Daoy (cell line): ENCODE measurements at places on chromosomes 13 and 19.

- no peak for DNase-seq
Observed at GRCh38 chr13:53141336-53141735, 112.7 kb downstream of the OLFM4 start.

GRCh38 chr13:29137995-29138394, 317.9 kb downstream of the MTUS2 start:
- no peak for DNase-seq

GRCh38 chr19:18167975-18168645, 5.5 kb upstream of the IFI30 start:
- peak; percentile 45 for DNase-seq

DNA sequence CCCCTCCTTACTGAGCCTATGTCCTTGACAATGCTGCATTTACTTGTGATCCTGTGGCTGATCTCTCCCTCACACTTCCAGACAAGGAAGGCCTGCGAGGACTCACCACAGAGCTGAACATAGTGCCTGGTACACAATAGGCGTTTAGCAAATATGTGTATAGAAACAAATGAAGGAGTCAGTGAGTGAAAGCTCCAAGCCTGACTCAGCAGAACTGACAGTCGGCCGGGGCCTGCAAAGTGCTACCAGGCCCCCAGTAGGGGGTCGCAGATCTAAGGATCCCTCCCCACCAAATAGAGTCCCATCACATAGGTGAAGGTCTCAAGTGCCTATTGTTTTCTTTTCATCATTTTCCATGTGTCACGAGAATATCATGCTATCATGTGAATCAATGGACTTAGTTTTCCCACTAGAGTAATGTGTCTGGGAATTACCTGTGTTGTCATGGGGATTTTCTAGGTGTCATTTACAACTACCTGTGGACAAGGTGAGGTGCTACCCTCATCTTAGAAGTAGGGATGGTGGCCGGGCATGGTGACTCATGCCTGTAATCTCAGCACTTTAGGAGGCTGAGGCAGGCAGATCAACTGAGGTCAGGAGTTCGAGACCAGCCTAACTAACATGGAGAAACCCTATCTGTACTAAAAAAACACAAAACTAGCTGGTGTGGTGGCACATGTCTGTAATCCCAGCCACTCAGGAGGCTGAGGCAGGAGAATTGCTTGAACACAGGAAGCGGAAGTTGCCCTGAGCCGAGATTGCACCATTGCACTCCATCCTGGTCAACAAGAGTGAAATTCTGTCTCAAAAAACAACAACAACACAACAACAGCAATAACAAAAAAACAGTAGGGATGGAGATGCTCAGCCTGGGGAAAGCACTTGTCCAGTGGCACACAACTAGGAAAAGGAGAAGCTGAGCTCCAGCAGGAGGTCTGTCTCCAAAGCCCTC, 50.3 kb upstream of the CYP2A7 start:
- DNase-seq: no peak

DNA sequence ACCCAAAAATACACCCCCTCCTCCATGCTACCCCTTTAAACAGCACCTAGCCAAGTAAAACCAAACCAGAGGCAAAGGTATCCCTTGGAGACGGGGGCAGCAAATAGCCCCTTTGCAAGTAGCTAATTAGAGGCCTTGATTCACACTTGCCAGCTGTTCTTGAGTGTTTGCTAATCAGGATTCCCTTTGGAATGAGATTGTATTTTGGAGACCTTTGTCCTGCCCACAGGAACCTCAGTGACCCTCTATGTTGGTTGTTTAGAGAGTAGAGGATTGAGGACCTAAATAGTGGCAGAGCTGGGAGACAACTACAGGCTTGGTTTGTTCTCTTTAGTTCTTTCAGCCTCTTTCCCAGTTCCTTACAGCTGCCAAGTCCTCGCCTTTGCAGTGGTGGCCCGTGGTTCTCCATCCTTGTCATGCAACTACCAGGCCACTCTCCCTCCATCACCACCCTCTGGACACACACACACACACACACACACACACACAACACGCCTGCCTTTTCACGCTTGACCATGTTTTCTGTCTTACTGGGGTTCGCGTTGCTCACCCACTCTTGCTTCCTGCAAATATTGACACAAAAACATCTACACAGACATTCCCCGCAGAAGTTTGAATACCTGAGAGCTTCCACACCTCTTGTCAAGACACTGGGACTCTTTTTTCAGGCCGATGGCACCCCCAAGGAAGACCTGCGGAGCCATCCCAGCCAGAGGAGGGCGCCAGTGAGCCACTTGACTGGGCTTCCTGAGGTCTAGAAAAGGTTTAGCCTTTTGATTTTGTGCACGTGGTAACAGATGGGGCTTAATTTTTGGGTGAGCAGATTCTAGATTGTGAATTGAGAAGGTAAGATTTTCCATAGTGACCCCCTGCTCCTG, 80.0 kb upstream of the GPR183 start:
- peak; percentile 47 for DNase-seq

DNA sequence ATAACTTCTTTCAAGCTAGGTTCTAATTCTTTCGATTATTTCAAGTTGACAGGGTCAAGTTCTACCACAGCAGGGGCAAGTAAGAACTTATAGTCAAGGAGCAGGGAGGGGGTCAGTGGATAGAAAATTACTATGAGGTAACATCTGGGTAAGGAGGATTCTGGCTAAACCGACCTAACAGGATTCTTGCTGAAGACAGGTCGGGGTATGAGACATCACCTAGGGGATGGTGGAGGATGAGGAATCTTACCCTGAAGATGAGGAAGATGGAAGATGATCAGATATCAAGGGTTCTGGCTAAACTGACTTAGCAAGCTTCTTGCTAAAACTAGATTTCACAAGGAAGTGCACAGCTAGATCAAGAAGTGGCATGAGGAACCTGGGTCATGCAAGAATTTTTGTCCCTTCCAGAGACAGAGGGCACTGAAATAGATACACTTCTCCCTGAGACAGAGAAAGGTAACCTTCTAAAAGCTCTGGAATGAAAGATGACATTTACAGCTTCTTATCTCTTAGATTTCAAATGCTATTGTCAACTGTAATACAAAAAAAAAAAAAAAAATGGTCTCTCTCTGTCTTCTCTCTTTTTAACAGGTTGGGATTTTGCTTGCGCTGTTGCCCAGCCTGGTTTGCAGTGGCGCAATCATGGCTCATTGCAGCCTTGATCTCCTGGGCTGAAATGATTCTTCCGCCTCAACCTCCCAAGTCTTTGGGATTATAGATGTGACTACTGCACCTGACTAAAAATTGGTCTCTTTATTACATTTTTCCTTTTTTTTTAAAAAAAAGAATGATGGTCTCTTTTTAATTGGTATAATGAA, 9.6 kb upstream of the METTL21C start:
- DNase-seq: no peak

DNA sequence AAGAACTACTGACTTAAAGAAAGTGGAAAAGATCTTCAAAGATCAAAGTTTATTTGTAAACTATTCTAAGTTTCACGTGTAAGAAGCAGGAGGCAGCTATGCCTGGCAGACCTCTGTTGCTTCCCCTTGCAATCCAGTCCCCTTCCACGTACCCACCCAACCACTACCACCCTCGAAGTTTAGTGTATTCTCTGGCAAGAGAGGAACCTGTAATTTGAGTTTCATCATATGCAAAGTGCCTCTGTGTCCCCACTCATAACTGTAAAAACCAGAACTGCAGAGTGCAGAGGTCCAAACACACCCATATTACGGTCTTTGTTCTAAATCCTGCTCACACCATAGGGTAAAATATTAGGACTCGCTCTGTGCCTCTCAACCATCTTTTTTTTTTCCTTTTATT, 75.8 kb upstream of the FRY start:
- DNase-seq: no peak

DNA sequence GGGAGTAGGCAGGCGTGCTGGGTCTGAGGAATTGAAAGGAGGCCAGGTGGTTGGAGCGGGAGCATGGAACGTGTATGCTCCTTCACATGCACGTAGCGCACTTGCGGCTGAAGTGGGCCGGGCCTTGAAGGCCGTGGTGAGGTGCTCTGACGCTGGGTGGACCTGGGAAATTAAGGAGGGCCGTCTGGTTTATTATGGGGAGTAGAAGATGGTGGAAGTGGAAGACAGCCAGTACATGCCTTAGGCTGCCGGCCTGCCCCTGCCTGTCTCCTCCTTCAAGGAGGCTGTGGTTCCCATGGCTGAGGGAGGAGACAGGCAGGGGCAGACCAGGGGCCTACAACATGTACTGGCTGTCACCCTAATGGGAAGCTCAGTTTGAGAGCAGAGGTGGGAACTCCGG, 23.9 kb downstream of the GATAD2A start:
- DNase-seq: no peak

DNA sequence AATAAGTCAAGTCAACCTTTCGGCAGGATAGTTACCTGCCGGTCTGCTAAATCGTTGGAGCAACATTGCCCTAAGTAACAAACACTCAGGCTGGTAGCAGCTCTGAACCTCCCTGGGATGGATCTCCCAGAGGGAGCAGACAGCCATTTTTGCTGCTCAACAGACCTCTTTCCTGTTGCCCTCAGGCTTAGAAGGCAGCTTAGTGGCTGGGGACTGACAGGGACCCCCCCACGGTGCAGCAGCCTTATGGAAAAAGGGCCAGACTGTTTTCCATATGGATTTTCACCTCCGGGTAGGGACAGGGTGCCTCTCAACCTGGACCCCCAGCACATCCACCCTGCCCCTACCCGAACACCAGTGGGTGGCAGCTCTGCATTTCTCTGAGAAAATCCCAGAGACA, 49.7 kb downstream of the UBL3 start:
- DNase-seq: no peak

- no peak for DNase-seq
Observed at GRCh38 chr13:31224174-31224669, 24.4 kb downstream of the B3GLCT start.

GRCh38 chr13:30353471-30354215, 46.3 kb upstream of the KATNAL1 start:
- no peak for DNase-seq

DNA sequence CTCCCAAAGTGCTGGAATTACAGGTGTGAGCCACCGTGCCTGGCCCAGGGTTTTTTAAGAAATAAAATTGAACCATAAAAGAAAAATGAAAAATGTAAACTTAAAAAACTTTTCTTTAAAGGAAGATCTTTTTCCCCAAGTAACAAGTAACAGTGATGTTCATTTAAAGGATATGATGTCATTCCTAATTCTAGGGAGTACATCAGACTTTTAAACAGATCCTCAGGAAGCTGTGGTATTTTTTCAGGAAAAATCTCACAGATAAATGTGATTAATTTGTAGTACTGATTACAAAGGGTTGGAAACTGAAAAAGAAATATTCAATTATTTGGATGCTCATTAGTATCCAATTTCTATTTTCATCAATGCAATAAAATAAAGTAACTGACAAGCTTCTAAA, 14.6 kb upstream of the EEF1AKMT1 start:
- DNase-seq: no peak

- DNase-seq: peak; percentile 66
Observed at GRCh38 chr19:30870876-30871275, 478.4 kb downstream of the TSHZ3 start.

- DNase-seq: no peak
Observed at GRCh38 chr13:73287831-73288230, 229.0 kb downstream of the KLF5 start.

DNA sequence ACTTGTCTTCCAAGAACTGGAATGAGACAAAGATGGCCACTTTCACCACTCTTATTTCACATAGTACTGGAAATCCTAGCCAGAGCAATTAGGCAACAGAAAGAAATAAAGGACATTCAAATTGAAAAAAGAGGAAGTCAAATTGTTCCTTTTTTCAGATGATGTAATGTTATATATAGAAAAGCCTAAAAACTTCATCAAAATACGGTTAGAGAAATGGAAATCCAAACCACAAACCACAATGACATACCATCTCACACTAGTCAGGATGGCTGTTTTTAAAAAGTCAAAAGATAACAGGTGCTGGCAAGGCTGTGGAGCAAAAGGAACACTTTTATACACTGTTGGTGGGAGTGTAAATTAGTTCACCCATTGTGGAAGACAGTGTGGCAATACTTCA, 113.3 kb upstream of the SPRY2 start:
- no peak for DNase-seq

GRCh38 chr13:28510542-28510941, 15.6 kb upstream of the FLT1 start:
- no peak for DNase-seq

GRCh38 chr13:32902874-32903273, 113.3 kb upstream of the KL start:
- DNase-seq: peak; percentile 65

DNA sequence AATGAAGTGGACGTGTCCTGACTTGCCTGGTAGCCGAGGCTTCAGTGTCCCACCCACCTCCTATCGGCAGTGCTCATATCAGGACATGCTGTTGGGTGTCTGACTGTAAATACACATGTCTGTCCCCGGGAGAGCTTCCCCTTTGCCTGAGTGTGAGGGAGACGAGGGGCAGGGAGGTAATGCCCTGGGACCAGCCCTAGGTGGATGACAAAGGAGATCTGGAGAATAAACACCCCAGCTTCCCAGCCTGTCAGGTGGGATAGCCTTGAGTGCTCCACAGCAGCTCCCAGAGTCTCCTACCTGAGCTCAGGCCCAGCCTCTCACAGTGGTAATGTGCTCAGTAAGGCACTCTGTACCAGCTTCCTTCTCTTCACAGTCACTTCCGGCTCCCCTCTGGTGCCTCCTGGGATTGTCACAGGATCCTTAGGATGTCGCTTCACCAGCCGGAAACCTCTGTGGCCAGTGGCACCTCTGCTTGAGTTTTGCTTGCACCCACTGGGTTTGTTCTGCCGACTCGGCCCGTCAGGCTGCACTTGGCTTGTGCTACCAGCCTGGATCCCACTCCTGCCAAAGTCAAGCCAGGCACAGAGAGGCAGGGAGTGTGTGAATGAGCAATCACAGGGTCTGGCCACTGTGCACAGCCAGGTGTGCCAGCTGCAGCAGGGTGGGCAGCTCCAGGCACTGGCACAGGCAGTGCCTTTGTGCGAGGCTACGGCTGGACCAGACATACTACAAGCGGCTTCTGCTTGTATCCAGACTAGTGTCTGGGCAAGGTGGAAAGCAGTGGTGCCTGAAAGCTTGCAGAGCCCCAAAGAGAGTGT, 54.4 kb upstream of the RGCC start:
- DNase-seq: no peak

DNA sequence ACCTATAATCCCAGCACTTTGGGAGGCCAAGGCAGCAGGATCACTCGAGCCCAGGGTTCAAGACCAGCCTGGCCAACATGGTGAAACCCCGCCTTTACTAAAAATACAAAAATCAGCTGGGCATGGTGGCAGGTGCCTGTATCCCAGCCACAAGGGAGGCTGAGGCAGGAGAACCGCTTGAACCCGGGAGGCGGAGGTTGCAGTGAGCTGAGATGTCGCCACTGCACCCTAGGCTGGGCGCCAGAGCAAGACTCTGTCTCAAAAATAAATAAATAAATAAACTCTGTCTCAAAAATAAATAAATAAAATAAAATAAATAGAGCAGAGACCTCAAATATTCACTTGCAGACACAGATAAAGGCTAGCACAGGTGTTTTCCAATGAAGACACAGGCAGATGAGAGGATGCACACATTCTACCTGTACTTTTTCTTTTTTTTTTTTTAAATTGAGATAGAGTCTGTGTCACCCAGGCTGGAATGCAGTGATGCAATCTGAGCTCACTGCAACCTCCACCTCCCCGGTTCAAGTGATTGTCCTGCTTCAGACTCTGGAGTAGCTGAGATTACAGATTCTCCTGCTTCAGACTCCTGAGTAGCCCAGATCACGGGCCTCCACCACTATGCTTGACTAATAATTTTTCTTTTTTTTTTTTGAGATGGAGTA, 2.7 kb upstream of the RPS16 start:
- peak; percentile 69 for DNase-seq

- DNase-seq: no peak
Observed at GRCh38 chr19:39969681-39970424, 1.1 kb upstream of the PSMC4 start.

GRCh38 chr19:5718579-5719273, 1.2 kb downstream of the LONP1 start:
- peak; percentile 54 for DNase-seq

- no peak for DNase-seq
Observed at GRCh38 chr13:114088863-114089262, 43.6 kb downstream of the RASA3 start.
